ENCODE measurements at places on chromosomes 5 and 9.
A peak's percentile ranks its signal among the peaks of the same experiment; 100 is the strongest.

GRCh38 chr9:34365282-34365681 is 11.4 kb downstream of the MYORG start:
- DNase-seq, result no peak

DNA sequence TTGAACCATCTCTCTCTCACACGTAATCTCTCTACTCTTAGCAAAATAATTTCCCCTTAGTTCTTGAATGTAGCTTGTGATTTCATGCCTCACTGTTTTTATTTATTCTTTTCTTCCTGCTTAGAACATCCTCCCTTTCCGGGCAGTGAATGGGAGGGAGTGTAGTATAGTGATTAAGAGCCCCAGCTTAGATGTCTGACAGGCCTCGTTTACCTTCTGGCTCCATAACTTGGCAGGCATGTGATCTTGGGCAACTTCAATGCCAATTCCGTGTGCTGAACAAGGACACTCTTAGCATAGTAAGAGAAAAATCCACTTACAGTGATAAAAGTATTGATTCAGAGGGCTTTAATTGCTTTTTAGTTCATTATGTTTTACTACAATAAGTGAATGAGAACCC is 96.3 kb upstream of the TNPO1 start:
- DNase-seq, result no peak

- DNase-seq, result no peak
Observed at GRCh38 chr5:53882006-53882675, 321.7 kb downstream of the NDUFS4 start.

GRCh38 chr5:16921211-16921610 is 14.9 kb downstream of the MYO10 start:
- DNase-seq, result no peak

GRCh38 chr9:88951155-88951542 is 40.1 kb upstream of the S1PR3 start:
- no peak for DNase-seq

- peak; percentile 17 for DNase-seq
Observed at GRCh38 chr5:18465833-18466681, 831.8 kb downstream of the TAF11L14 start.

DNA sequence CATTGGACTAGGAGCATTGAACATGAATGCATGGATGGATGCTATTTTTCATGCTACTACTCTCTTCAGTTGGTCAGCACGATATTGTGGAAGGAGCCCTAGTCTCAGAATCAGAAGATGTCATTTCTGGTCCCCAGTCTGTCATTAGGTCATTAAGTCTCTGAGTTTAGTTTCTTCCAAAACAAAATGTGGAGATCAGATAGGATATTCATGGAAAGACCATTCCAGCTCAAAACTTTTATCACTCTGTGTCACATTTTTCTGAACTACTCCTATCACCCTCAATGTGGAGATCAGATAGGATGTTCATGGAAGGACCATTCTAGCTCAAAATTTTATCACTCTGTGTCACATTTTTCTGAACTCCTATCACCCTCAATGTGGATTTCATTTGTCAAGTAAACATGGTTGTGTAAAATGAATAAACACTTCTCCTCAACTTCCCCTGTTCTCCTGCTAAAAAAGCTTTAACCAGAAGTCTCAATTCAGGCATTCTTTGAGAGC is 296.8 kb downstream of the MRPS30 start:
- no peak for DNase-seq

GRCh38 chr5:150603052-150603451 is 37.4 kb upstream of the SYNPO start:
- DNase-seq, result no peak

DNA sequence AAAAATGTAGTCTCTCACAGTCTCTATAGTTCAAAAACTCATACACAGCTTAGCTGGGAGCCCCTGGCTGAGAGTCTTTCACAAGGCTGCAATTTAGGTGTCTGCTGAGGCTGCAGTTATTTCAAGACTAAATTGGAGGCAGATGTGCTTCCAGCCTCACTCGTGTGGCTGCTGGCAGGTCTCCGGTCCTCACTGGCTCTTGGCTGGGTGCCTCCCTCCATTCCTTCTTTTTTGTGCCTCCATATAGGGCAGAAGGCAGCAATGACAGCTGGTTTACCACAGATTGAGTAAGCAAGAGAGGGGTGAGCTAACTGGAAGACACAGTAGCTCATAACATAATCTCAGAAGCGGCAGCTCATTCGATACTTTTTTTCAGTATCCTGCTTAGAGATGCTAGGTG is 2167.7 kb upstream of the WWC1 start:
- no peak for DNase-seq

DNA sequence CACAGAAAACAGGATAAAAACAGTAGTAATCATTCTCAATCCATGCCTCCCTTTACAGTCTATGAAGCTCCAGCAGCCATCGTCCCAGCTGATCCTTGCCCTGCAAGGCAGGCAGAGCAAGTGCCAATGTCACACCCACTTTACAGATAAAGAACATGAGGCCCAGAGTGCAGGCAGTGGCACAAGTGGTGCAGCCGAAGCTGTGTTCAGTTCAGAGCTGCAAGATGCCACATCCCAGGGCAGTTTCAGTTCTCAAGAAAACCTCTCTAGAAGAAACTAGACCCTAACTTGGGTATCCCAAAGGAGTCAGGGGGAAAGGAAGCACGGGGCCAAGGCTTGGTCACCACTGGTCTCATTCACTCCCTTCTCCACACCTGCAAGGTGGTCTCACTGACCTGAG is 34.6 kb upstream of the CPLX2 start:
- no peak for DNase-seq

GRCh38 chr9:122100756-122101155 is 7.6 kb upstream of the TTLL11 start:
- DNase-seq, result no peak

DNA sequence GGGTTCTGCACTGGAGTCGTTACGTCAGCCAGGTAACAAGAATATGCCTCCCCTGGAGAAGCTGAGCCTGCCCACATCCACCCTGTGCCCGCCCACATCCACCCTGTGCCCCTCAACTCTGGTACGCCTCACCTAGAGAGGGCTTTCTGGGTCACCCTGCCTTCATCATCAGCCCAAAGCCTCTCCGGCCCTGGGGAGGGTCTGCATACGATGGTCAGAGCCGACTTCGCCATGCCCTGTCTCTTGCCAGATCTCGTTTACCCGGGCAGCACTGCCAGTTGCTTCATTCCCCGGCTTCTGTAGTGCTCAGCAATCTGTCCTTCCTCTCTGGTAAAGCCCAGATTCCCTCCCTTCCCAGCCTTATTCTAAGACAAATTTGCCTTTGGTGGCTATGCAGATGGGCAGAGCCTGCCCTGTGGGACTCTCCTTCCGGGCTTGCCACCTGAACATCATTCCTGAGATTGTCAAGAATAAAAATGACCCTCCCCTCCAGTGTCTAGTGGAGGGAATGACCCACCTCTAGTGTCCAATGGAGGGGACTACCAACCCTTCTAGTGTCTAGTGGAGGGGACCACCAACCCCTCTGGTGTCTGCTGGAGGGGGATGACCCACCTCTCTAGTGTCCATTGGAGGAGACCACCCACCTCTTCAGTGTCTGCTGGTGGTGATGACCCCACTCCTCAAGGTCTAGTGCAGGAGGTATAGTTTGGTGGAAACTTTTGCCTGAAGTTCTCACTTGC is 3.4 kb downstream of the PLEKHG4B start:
- DNase-seq, result no peak

DNA sequence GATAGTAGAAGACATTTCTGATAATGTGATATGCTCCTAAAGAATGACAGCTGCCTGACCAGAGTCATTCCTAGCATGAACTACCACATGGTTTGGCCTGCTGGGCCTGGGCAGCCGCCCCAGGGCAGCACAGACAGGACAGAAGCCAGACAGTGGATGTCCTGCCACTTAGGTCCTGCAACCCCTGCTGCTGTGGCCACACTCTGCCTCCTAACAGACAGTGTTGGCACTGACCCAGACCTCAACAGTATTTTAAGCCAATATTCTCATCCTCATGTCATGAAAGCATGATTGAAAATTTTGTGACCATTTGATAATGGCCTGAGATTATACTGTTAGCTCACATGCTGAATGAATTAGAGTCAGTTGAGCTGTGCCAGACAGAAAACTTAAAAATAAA is 15.8 kb downstream of the CENPP start:
- DNase-seq, result no peak

GRCh38 chr5:54667136-54667535 is 149.6 kb downstream of the SNX18 start:
- DNase-seq, result no peak

DNA sequence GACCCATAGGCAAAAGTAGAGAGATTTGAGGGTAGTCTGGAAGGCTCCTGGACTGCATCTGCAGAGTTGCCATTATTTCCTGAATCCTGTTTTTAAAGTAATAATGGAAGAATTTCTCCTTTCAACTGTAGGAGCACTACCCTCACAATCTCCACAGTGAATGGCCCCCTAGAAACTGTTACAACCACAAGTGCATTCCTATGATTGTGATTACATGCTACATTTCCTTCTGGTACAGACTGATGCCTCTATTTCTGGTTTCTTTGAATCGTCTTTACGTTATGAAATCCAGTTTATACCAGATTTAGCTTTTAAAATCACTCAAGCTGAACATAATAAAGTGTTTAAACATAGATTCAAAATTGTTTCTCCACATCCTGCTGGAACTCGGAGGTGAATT is 49.4 kb downstream of the FRMPD1 start:
- DNase-seq, result no peak

DNA sequence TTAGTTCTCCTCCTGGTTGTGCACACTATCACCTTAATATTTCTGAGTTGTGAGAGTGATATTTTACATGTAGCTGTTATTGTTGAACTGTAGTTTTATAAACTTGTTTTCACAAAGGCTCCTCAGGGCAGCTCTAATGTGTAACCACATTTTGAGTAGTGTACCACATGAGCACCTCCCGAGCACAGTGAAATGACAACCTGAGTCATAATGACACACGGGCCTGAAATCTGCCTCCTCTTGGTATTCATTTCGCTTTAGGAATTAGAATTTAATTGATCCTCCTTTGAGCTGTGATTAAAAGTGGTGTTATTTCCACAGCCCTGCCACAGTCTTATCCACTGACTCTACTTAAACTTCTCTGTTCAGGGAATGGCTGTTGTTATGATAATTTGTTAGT is 7.9 kb downstream of the MTRR start:
- peak; percentile 77 for DNase-seq

DNA sequence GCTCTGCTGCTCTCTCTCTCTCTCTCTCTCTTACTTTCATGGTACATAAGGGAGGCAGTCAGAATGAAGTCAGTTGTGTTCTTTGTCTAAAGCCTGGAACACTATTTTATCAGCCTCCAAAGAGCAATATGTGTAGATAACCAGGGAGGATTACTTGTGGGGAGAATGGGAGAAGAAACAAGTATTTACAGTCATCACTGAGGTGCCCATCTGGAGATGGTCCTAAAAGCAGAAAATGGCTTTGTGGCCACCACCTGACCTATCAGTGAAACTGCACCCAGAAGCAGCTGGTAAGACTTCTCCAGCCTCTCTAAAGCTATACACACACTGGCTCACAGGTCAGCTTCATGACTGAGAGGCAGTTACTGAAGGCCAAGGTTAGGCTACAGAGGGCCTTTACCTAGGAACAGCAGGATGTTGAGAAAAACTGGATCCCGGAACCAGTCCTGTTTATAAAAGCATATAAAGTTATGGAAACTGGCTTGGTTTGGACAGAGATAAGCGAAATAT is 75.1 kb downstream of the MRPS27 start:
- no peak for DNase-seq

DNA sequence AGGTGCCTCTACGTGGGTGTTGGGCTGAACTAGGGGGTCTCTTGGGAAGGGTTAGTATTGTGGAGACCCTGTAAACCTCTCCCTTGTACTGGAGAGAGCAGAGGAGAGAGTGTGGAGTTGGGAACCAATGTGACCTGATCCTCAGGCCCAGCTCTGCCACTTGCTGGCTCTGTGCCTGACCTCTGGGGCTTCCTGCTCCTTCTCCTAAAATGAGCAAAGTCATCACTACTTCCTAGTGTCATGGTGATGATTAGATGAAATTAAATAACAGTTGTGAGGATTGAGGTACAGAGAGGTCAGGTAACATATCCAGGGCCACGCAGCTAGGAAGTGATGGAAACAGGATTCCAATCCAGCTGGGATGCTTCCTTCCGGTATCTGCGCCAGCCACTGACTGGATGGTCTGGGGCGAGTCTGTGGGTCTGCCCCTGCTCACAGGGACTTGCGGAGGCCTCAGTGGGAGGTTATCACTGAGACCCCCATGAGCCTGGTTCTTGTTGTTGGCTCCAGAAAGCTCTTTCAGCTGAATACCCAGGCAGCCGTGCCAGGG is 9.2 kb downstream of the GALNT10 start:
- DNase-seq, result no peak

- no peak for DNase-seq
Observed at GRCh38 chr5:124492444-124493224, 253.8 kb downstream of the ZNF608 start.

- DNase-seq, result no peak
Observed at GRCh38 chr9:9108641-9109040, 1309.1 kb upstream of the DMAC1 start.

GRCh38 chr9:6917162-6917561 is 159.4 kb downstream of the KDM4C start:
- DNase-seq, result no peak

DNA sequence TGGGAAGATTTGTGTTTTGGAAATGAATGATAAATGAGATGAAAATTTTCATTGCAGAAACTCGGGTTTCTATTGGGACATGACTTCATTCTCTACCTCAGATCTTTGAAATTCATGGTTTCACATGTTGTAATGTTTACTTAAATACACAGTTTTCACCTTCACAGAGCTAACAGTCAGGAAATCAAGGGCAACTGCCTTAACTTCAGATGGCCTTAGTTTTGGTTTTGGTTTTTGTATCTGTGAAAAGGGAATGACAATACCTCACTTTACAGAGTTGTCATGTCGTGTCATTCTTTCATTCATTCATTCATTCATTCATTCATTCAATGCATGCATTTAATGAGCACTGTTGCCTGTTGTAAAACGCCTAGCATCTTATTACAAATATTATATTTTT is 41.9 kb downstream of the NIM1K start:
- DNase-seq, result peak; percentile 36

DNA sequence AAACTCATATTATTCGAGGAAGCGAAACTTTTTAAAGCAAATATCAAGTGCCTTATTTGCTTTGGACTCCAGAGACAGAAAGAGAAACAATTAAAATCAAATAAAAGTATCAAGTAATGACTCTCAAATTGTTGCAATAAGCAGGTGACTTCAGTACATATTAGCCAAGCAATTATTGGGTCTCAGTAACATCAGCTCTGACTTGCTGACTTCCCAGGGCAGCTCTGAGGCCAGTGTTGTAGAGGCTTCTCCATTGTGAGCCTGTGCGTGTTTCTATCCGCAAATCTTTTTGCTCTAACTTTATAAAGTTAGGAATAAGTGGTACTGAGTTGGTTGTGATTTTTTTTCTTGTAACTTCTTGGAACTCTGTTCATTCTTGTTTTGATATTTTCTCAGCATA is 186.8 kb upstream of the PRLR start:
- DNase-seq, result no peak
